ENCODE measurements at places on chromosomes 4 and X.

- no peak for DNase-seq
These were observed 4.3 kb downstream of the ZFX start for GRCh38 chrX:24153796-24154189.

DNA sequence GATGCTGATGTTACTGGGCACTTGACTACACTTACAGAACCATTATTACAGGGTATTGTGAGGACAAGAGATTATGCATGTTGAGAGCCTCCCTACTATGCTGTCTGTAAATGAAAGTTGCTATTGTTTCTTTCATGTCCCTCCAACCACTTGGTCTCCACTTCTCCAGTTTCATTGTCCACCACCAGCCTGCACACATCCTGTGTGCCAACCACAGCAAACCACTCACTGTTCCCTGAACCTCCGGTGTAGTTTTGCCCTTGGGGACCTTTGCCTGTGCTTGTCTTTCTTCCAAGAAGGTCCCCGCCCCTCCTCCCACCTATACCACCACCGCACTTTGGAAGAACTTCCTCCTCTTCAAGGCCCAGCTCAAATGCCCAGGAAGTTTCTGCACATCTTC, 43.1 kb upstream of the AFF2 start:
- no peak for DNase-seq

DNA sequence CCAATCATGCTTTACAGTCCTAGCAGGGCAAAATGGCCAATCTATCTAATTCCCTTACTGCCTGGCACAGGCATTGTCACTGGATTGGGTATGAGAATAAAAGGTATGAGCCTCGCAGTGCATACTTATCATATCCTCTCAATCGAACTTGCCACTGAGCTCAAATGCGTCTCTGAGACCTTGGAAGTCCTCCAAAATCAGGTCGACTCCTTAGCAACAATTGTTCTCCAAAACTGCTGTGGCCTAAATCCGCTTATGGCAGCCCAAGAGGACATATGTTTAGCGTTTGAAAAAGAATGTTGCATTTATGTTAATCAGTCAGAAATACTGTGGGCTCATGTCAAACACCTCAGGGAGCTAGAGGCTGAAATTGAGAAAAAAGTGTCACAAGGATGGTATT, 69.7 kb downstream of the SPIN4 start:
- no peak for DNase-seq

- DNase-seq = no peak
These were observed 907.1 kb downstream of the RPA4 start for GRCh38 chrX:97790850-97791249.

- no peak for DNase-seq
These were observed 76.8 kb upstream of the MCF2 start for GRCh38 chrX:139784807-139785206.

DNA sequence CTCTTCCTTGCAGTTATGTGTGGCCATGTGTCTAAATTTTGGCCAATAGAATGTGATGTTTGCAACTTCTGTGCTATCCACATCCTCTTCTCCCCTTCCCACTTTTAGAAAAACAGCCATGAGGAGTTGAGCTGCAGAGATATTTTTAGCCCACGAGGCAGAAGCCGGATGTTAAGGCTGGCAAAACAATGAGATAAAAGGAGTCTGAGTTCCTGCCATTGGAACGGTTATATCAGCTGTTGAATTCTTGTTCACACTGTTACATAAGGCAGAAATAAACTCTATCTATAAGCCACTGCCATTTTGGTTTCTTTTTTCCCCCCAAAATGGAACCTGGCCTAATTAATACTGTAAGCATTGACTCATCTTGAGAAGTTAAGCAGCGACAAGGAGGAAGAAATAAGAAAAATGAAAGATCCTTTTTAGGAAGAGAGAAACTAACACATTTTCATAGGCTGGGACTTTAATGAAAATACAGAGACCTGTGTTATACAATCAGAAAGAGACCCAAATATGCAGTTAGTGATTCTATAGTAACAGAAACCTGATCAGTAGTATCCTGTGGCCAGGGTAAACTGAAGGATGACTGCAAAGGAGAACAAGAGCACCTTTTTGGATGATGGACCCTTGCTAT, 200.5 kb downstream of the INPP4B start:
- no peak for DNase-seq

DNA sequence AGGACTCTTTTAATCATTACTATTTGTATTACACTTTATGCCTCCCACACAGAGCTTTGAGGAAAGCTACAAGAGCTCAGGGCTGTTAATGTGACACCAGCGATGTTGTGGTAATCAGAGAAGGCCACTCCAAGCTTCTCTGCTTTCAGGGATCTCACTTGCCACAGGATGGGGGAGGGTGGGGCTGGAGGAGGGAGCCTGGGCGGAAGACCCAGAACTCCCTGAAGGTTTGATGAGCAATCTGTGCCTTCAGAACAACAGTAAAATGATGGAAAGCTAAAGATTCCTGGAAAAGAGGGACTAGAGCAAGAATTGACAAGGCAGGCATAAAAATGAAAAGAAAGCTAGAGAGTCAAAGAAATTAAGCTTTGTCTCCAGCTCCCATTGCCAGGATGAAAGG, 75.6 kb downstream of the MAML3 start:
- DNase-seq = no peak

GRCh38 chr4:18735740-18736268, 714.2 kb upstream of the LCORL start:
- no peak for DNase-seq

- DNase-seq = no peak
These were observed 64.2 kb downstream of the SHOX start for GRCh38 chrX:694800-695199.

DNA sequence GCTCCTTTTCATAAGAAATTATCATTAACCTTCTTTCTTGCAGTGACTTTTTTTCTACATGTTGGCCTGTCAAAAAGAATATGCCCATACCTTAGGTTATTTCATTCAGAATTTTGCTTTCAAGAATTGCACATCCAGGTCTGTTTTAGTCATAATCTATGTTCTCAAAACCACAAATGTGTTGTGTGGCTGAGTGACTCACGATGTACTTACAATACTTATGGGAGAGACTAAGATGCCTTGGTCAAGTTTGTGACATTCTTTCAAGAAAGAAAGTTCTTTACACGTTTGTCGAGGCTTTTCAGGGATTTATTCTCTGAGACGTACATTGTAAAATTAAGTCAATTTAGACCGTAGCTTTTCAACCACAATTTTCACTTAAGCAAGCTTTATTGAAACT, 396.7 kb downstream of the FSTL5 start:
- DNase-seq = no peak

GRCh38 chrX:68840256-68840655, 11.4 kb downstream of the EFNB1 start:
- no peak for DNase-seq

DNA sequence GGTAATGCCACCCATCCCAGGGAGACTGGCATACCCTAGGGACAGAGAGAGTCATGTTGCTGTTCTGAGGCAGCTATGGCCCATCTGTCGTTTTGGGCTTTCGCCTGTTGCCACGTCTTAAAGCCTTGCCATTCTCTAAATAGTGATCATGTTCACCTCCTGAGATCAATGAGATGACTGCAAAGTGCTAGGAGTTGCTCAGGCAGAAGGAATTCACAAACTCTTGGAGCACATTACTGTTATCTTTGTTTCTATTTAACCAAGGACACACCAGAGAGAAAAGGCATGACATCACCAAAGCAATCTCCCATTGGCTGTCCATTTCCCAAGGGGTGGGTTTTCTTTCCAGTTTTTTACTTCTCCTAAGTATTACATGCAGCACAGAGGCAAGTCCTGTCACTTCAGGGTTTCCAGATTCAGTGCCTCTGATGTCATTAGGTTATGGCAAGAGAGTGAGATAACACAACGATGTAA, 37.1 kb upstream of the SETD7 start:
- DNase-seq = no peak

DNA sequence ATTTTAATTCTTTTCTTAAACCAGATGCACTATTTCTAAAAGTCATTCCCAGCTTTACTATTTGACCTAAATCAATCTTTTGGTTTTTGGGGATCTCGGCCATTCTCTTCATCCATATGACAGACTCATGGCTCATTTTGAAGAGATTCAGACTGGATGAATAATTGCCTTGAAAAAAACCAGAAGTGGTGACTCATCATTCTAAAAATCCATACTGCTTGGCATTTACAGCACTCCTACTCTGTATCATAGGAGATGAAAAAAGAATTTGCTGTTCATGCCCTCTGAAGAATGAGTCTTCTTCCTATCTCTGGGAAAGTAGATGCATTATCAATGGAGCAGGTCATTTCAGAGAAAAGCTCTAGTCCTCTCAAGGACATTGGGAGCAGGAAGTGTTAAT, 220.5 kb upstream of the RPS6KA3 start:
- DNase-seq = no peak

DNA sequence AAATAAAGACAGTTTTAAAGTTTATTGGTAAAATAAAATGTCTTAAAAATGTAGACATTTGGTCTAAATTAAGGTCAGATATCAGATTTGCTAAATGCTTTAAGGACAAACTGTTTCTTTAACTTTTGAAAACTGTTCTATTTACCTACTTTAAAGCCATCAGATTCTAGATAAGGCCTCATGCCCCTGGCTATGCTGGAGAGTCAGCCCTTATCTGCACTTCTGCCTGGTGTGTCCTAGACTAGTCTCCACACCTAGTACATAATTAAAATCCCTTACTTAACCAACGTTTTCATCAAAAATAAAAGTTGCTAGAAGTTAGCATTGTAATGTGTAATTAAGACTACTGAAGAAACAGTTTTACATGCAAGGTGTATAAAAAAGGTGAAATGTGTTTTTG, 25.6 kb downstream of the HSD17B11 start:
- no peak for DNase-seq

- no peak for DNase-seq
These were observed 49.0 kb downstream of the HTN1 start for GRCh38 chr4:70099206-70099605.

DNA sequence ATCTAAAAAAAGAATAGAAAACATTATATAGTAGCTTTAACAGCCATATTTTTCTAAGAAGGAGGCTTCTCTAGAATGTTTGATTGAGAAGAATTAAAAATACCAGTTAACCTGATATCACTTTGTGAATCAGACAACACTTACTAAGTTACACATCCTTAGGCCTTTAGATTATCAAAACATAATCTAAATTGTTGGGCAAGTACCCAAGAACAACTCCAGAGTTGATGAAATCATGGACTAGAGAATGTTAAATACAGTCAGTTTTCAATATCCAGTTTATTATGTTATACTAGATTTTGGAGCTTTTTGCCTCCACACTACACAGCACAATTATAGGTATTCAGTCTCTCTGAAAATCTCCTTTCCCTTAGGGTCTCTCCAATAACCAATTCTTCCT, 39.6 kb downstream of the ARL13A start:
- no peak for DNase-seq

DNA sequence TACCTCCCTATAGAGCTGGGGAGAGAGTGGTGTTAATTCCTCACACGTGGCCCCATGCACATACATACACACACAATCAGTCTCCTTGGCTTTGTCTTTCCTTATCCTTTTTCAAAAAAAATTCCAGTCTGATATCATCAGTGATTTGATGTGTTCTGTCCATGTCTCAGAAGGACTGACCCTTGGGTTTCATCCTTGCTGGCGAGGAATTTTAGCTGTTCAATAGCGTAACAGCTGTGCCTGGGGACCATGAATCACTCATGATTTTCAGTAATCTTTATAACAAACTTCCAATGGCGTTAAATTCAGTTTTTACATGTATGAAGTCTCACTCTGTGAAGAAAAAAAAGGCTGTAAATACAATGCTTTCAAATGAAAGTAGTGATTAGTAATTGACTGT, 204.6 kb downstream of the RBMX2 start:
- DNase-seq = no peak

DNA sequence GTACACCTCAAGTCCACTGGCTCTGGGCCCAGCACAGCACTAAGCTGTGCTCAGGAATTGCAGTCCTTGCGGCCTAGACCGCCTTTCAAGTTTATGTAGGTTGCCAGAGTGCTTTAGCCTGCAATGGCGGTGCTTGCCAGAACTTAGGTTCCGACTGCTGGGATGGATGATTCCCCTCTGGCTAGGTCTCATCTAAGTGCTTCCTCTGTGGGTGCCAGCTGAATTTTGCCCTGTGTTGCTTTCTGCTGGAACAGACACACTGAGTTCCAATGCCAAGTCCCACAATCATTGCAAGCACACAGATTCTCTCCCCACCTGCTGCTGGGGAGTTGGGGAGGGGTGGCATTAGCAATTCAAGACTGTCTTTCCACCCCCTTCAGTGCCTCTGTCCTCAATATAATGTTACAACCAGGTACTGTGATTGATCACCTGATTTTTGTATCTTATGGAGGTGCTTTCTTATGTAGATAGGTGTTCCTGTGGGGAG, 129.5 kb downstream of the GRID2 start:
- DNase-seq = no peak

GRCh38 chrX:42515939-42516338, 262.0 kb downstream of the PPP1R2C start:
- DNase-seq = no peak

DNA sequence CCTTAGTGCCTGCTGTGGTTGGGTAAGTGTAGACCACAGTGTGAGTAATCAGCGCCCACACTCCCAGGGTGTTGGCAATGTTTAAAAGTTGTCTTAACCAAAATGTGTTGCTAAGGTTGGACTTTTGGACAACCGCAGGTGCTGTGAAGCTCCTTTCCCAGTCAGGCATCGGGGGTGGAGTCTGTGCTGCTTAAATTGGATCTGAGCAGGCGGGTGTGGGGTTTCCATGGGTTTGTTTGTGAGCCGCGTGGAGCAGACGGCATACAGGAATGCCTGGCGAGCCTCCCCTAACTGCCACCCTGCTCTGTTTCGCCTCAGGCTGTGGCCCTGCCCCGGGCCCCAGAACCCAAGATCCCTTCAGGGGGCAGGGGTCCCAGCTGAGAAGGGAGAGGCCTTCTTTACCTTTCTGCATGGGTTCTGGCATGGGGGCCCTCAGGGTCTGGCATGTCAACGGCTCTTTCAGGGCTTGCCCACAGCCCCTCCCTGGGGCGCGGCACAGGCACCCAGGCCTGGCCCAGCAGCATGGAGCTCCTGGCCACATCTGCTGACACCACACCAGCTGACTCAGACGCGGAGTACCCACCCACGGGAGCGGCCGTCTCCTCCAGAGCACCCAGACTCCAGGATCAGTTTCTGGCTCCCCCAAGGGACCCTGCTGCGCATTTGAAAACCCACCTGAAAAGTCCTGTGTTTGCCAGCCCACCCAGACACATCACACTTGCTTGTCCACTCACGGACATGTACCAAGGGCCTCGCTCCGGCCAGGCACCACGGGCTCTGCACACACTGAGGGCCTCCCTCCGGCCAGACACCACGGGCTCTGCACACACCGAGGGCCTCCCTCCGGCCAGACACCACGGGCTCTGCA, 5.1 kb upstream of the SPON2 start:
- peak; percentile 55 for DNase-seq

DNA sequence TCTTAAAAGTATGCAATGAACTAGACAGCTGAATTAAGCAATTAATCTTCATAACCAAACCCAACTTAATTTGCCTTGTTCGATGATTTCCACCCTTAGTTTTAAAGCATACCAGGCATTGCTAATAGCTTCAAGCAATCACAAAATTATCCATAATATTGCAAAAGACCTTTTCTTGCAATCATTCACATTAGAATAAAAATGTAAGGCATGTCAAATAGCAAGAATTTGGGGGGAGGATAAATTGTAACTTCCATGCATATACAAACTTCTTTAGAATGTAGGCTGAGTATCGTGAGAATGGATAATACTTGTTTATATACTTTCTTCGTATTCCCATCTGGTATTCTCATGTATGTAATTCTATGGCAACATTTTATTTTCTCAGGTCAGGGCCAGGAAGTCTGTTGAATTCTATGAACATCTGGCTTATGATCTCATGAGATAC, 28.7 kb upstream of the BMP2K start:
- no peak for DNase-seq

- no peak for DNase-seq
These were observed 237.1 kb upstream of the NUDT6 start for GRCh38 chr4:123159479-123159878.

GRCh38 chr4:147693218-147693617, 9.3 kb upstream of the PRMT9 start:
- no peak for DNase-seq
